ENCODE measurements at places on chromosomes 16 and 17.

DNA sequence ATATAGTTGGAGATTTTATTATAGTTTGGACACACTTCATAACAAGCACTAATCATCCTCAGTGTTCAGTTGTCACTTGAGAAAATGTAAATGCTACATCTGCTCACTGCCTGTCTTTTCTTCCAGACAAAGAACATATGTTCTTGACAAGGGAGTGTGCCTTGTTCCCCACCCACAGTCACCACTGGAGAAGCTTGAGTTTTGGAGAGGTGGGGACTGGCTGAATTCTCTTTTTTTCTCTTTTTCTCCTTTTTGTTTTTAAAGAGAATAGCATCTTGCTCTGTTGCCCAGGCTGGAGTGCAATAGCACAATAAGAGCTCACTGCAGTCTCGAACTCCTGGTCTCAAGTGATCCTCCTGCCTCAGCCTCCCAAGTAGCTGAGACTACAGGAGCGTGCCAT lies 15.5 kb downstream of the RPRML start:
- no peak for DNase-seq

DNA sequence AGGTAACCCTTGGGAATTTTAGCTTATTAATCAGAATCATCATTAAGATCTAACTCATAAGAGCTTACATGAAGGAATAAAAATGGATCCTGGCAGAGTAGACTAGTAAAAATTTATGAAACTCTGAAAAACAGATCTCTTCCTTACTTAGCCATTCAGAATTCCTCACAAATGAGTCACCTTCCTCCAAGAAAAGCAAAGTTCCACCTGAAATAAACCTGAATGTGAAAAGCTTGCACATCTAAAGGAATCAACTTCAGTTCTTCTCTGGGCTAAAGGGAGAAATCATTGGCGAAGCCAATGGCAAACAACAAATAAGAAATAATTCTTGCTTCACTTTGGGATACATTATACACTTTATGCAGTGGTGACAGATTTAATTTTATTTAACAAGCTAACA lies 22.7 kb downstream of the MYO1D start:
- DNase-seq: no peak

GRCh38 chr17:6893382-6894205 lies 62.1 kb upstream of the TEKT1 start:
- DNase-seq: no peak

- DNase-seq: no peak
Measured at GRCh38 chr17:70622368-70623260, 453.3 kb downstream of the KCNJ2 start.

GRCh38 chr16:5330058-5330457 lies 232.5 kb upstream of the EEF2KMT start:
- DNase-seq: no peak

DNA sequence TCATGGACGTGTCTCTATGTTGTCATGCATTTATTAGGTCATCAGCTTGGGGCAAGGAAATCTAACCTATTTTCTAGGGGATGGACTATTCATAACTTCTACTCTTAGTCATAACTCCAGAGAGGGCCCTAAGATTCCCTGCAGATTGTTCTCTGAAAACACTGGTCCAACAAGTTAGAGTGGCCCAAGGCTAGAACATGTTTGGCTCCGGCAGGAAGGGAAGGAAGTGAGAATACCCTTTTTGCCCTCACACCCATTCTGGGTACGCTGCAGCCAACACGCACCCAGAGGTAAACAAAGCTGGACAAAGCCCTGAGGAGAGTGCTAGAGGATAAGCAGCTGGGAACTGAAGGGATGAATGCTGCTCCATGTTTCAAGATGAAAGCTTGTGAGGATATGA lies 9.9 kb downstream of the C16orf86 start:
- no peak for DNase-seq

Data from CD8-positive, alpha-beta memory T cell (primary cell).